Pons (tissue), 1 donor: ENCODE measurements at places on chromosomes 4 and X.

DNA sequence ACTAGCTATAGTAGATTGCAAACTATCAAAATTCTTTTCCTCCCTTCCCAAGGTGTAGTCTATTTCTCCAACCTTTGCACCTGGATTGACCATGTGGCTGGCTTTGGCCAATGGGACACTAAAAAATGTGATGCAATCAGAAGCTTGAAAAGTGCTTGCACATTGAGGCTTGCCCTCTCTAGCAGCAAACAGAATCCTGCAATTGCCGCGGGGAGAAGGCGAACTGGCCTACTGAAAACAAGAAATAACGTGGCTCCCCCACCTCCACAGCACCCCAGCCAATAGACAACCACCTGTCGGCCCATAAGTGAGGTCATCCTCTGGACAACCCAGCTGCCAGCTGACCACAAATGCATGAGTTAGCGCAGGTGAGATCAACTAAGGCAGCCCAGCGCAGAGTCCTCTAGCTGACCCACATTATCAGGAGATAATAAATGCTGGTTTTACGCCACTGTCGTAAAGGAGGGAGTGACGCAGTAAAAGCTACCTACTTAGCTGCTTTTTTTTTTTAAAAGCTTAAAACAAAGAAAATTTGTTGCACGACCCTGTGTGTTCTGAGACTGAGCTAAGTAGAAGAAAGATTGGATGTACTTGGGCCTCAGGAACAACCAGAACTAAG is 95.2 kb downstream of the GK start:
- DNase-seq, result no peak

- no peak for DNase-seq
These were observed 58.9 kb downstream of the FBXO8 start for GRCh38 chr4:174224550-174224949.

DNA sequence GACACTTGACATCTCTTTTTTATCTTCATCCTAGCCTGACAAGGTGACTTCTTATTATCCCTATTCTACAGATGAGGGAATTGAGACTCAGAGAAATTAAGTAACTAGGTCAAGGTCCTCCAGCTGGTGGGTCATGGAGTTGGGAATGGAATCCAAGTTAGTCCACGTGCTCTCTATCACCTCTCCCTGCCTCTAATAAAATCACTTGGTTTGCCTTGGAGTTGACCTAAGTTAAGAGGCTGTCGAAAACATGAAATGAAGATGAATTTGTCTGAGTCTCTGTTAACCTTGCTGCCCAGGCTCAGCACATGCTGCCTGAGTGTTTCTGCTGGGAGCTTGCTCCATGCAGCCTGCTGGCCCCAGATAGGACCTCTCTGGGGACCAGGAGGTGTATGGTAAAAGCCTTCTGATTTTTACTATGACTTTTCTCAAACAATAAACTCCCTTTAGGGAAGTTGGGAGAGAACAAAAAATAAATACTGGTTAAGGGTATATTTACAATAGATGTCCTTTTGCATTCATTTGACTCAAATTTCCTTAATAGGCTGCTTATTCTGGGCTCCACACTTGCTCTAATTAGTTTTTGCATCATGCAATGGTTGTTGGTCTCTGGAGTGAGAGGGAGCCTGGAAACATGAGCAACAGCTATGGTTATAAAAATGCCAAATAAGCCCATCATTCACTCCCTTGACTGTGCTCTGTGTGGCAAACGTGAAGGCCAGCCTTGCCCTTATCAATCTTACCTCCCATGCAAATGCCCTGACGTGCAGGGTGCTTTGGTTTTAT is 61.6 kb upstream of the DHX15 start:
- DNase-seq, result no peak

GRCh38 chr4:85420831-85421230 is 54.1 kb upstream of the ARHGAP24 start:
- DNase-seq, result no peak

- peak; percentile 45 for DNase-seq
These were observed 38.1 kb downstream of the LAMTOR3 start for GRCh38 chr4:99856166-99856565.

- DNase-seq, result peak; percentile 64
These were observed 169.0 kb downstream of the CORIN start for GRCh38 chr4:47668810-47669408.

GRCh38 chr4:8589823-8590545 is 2.6 kb upstream of the CPZ start:
- no peak for DNase-seq

DNA sequence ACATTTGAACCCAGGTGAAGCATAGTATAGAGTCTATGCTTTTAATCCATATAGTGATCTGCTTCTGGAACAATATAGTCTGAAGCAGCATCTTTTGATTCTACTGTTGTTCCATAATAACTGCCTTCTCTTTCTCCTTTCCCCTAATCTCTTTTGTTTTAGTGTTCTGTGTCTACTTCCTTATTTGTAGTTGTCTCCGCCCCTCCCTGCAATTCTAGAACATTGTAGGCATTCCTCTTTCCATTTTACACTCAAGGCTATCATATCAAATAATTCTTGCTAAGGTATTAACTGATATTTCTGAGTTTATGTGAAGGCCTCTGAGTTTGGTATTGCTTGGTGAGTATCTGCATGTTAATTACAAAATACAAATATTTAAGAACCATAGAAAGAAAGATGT is 11.6 kb downstream of the BLTP1 start:
- peak; percentile 40 for DNase-seq

GRCh38 chrX:66163849-66164411 is at the start of gene HEPH:
HEPH (plus strand) TSS chrX:66164247; CDS start chrX:66170571, 6,324 bp downstream.
- DNase-seq, result peak; percentile 28
